Endothelial cell of umbilical vein (primary cell): ENCODE measurements at places on chromosomes 2 and 18. TPM values are rescaled to one million over a fixed set of nuclear protein-coding genes. Genes with fewer than 3 reads are reported as not detected.
A peak's percentile ranks its signal among the peaks of the same experiment; 100 is the strongest.

The TCF23 gene
- not detected in 2 replicates for total RNA-seq

The CXCR1 gene
- not detected in 2 replicates for total RNA-seq

The PSMA8 gene
- not detected in 2 replicates for total RNA-seq

GRCh38 chr2:220057391-220057790, 430.0 kb downstream of the SLC4A3 start:
- DNase-seq, result no peak

- peak; percentile 46 for DNase-seq
These were observed 67.5 kb downstream of the TANC1 start for GRCh38 chr2:159035790-159036411.

- DNase-seq, result peak; percentile 68
These were observed 2.4 kb downstream of the CHRNA1 start for GRCh38 chr2:174761837-174762236.

DNA sequence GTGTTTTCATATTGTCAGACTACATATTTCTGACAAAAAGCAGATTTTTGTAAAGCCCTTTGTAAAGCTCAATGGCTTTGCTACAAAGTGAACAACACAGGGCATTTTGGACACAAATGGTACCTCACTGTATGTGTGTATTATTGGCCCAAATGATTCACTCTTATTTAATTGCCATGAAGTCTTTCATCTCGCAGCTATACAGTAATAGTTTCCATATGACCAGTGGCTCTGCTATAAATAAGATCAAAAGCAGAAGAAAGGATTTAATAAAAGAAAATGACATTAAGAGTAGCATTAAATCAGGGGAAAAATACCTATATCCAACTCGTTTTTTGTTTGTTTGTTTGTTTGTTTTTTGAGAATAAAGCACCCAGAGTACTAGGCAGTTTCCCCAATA, 284.0 kb upstream of the CCDC68 start:
- no peak for DNase-seq

DNA sequence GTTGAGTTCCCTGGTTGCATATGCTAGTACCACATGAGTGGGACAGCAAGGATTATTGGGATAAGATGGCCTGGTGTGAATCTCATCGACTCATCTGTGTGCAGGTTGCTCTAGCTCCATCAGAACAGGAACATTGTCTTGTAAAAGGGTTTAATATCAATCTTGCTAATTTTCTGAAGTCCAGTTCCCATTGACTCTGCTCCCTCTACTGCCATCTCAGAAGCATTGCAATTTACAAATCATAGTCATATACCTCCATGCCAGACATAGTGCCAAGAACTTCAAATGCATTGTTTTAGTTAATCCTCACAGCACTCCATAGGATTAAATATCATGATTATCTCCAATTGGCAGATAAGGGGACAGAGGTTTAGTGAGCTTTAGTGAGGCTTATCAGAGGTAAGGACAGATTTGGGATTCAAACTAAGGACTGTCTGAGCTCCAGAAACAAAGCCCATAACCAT, 4.8 kb upstream of the STAT4 start:
- DNase-seq, result peak; percentile 69

GRCh38 chr2:147501968-147502367, 342.9 kb upstream of the ACVR2A start:
- no peak for DNase-seq

DNA sequence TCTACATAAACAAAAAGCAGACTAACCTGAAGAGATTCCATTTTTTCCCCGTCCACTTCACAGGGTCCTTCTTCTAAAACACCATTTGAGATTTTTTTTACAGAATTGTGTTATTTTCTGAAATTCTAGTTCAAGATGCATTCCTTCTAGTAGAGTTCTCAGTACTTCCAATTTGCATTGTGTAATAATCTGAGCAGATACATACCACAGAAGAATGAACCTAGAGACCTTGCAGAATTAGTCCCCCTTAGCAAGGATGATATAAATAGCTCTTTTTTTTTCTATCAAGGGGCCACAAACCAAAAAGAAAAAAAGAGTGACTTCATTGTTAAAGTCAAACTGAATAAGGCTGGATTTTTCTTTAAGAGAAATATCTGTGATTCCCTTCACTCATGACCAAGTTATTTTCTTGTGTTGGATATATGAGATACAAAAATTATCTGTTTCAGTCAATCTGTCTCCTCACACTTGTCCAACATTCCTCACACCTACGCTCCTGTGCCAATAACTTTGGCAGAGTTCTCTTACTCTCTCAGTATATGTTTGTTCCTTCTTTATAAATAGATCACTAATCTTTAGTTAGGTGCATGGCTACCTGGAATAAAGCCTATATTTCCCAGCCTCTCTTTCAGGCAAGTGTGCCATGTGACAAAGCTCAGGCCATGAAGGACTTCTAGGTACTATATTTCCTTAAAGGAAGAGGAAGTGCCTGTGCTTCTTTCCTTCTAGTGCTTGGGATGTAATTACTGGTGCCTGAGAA, 183.5 kb downstream of the ZNF385B start:
- no peak for DNase-seq

DNA sequence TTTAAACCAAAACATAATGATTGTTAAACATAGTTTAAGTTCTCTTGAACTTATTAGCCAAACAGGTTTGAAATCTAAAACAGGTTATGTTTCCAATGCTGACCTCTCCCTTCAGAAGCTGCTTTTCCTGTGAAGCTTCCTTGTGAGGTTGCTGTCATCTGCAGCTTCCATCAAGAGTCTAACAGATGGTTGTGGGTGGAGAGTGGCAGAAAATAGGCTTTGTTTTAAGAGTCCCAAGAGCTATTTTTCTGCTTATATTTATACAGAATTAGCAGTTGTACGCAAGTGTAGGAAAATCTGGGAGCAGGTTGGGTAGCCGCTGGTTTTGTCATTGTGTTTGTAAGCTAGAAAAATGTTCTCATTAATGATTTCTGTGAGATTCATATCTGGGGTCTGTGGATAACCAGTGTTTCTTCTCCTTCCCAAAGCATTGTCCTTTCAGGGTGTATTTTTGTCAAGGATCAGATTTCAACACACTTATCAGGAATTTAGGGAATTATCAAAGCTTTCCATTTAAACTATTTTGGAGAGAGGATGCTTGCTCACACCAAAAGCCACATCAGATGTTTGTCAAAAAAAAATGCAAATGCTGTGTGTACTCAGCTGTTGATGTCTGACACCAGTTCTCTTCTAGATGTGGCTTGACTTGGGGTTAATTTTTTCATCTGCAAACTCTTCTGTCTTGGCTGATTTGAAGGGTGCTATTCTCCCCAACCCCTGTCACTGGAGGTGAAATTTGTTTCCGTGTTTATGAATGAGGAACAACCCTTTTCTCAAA, 78.1 kb upstream of the KIF5C start:
- no peak for DNase-seq

- no peak for DNase-seq
These were observed 138.2 kb downstream of the TMEM131 start for GRCh38 chr2:97857553-97857952.

DNA sequence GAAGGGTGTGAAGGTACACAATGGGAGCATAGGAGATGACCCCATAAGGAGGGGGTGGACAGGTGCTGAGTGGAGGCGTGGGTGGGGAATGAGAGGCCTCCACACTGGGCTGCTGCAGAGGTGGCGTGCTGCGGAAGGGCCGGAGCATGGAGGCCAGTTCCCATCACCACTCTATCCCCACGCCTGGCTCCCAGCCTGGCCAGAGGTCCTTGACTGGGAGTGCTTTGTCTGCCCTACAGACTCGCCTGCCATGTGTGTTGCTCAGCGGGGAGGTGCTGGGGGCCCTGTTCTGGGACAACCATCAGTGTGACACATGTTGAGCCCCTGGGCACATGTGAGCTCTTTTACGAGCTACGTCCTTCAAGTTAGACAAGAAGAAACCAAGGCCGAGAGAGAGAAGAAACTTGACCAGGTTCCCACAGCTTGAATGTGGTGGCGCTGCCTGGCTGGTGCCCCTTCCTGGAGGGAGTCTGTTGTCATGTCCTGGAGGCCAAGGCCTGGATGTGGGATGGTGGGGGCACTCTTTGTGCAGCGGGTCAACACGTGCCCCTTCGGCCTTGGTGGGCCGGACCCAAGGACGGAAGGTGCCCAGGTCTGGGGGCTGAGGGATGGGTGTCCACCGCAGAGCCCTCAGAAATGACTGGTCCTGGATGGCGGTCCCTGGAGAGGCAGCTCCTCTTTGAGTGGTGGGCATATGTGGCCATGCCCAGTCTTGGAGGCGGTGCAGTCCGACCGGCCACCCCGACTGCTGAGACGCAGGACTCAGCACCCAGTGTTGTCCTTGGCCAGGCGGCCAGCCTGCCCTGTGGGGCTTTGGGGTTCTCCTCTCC, 1.2 kb upstream of the INPP5D start:
- DNase-seq, result no peak
